ENCODE measurements at places on chromosomes 12 and 14.

- DNase-seq = peak; percentile 7
Measured at GRCh38 chr14:92400579-92401444, 77.8 kb downstream of the SLC24A4 start.

GRCh38 chr14:34741840-34742239 is 27.4 kb upstream of the CFL2 start:
- no peak for DNase-seq

DNA sequence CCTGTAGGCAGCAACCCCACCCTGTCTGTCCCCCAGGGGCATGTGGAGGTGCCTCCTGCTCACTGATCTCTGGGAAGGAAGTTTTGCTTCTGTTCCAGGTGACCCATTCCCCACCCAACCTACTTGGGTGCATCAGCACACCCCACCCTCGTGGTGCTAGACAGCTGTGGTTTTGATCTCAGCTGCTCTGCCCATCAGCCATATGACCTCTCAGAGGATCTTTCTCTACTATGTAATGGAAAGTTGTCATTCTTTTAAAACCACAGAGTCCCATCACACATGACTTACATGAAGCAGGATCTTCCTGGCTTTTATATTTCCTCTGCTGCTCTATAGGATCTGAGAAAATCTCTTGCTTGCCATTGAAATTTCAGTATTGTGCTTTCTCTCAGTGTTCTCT is 13.5 kb upstream of the KRT82 start:
- DNase-seq = peak; percentile 29

DNA sequence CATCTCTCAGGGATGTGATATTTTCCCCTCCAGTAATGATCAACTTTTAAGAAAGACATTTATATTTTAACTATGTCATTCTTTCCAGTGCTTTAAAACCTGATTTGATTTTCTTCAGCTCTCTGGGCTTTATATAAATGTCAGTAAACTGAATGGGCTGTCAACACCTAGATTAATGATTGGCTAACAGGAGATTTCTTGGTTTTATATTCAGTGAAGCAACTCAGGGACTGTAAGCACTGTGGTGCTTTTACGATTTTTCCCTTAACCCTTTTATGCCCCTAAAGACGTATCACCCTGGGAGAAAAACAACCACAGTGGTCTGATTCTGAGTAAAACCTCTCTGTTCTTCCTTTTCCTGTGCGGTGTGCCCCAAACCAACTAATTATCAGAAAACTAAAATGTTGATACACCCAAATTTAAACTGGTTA is 38.0 kb downstream of the PTGER2 start:
- no peak for DNase-seq

DNA sequence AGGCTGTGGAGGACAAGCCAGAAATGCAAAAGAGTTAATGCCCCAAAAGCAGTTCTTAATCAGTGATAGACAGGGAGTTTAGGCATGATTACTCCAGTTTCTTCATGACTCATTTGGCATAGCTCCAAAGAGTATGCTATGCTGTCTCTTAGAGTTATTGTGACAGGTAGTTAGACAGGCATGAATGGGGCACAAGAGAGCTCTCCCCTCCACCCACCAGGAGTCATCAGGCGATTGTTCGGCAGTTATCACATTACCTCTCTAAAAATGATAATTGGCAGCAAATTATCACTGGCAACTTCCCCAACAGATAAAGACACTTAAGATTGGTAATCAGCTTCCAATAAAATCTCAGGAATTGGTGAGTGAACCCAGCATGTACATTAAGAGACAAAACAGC is 320.1 kb downstream of the DAD1 start:
- DNase-seq = peak; percentile 21

DNA sequence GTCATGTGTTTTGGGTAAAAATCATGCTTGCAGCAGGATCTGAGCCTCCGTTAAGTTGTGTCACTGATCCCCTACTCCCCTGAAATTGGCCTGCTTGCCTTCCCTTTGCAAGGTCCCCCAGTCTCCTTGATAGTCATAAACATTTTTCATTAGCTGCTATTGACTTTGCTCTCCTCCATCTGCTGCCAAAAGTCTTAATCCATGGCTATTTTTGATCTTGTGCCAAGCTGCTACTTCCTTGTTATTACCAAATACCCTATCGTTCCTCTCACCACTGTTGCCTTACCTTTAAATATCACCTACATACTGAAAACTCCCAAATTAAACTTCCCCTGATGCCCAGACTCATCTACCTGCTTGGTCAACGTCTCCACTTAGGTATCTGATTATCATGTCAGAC is 148.3 kb downstream of the PHLDA1 start:
- DNase-seq = no peak

GRCh38 chr12:12518919-12519318 is 43.7 kb downstream of the DUSP16 start:
- no peak for DNase-seq

DNA sequence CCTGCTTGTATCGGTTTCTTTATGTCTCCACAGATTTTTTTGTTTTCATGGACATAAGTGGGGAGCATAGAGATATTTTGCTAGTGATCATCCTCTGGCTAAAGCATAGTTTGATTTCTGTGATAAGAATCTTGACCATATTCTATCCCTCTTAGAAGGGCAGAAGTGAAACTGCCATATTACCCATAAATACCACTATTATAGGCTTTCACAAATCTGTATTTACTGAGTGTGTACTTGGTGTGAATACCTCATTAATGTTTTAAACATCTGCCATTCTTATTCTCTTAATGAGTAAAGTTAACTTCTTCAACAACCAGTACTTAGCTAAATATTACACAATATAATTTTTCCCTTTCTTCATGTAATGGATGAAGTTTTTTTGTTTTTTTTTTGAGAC is 16.1 kb downstream of the WNK1 start:
- DNase-seq = no peak

DNA sequence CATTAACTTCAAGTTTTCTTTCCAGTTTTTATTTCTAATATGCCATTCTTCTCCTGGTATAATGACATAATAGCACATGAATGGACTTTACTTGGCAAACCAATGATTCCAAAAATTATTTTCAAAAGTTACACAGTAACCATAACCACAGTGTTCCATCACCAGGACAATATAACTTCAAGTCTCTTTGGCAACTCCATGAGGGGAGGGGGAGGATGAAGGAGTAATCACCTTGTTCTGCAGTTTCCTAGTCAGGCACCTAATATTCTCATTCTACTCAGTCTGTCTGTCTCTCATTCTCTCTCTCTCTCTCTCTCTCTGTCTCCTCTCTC is 66.6 kb downstream of the BTG1 start:
- DNase-seq = no peak

All from trophoblast cell (in vitro differentiated cells and primary cell).